ENCODE measurements at places on chromosomes 2 and 18. TPM values are rescaled to one million over a fixed set of nuclear protein-coding genes. Genes with fewer than 3 reads are reported as not detected.

Gene KIAA2012
- total RNA-seq, result not detected

Gene IL36G
- not detected for total RNA-seq

Gene LOXHD1
- total RNA-seq, result 0.05 TPM

Gene DPP10
- total RNA-seq, result not detected

Gene EMILIN1
- 0.51 TPM for total RNA-seq

Gene MOCOS
- total RNA-seq, result 0.17 TPM

Gene CYBRD1
- total RNA-seq, result 0.99 TPM

Gene CNGA3
- total RNA-seq, result not detected

Gene B3GNT2
- 26.9 TPM for total RNA-seq

Gene PIK3C3
- total RNA-seq, result 46.8 TPM

Gene ACADL
- total RNA-seq, result not detected

Measured in activated CD4-positive, alpha-beta memory T cell treated with anti-CD3 and anti-CD28 coated beads for 36 hours (primary cell).